ENCODE measurements at places on chromosomes 13 and 19.

- DNase-seq: no peak
Measured at GRCh38 chr13:110536006-110536693, 25.4 kb downstream of the RAB20 start.

GRCh38 chr13:24905242-24905641, 141.3 kb downstream of the RNF17 start:
- DNase-seq: no peak

- DNase-seq: no peak
Measured at GRCh38 chr13:45269204-45269603, 68.4 kb upstream of the KCTD4 start.

GRCh38 chr19:6694147-6694815, 24.3 kb upstream of the TNFSF14 start:
- DNase-seq: no peak

- no peak for DNase-seq
Measured at GRCh38 chr19:38378866-38379265, 4.5 kb downstream of the PSMD8 start.

GRCh38 chr19:12796146-12797071, 5.1 kb downstream of the JUNB start:
- peak; percentile 65 for DNase-seq

DNA sequence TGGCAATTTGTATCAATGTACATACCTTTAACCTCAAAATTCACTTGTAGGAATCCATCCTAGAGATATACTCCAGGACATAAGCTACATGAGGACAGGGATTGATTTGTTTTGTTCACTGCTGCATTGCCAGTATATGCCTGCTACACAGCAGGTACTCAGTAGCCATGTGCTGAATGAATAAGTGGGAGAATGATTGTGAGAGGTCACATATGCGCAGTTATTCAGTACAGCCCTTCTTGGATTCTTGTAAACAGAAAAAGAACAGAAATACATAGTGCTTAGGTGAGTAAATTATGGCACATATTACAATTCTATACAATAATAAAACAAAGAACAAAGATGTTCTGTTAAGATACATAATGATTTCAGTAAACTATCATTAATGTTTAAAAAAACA, 133.3 kb downstream of the RNF17 start:
- DNase-seq: no peak

DNA sequence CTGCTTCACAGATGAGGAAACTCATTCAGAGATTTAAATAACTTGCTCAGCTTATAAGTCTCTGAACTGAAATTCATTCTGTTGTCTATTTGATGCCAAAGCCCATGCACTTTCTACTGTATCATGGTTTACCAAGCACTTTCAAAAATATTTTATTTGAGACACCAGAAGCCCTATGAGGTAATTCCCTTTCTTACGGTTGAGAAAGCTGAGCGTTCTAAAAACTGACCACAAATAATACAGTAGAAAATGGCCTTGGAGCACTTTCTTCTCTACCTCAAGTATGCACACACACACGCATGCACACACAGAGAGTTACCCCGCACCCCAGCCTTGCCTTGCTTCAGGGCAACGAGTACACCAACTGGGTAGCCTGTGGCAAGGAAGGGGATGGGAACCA, 228.5 kb downstream of the RFC3 start:
- no peak for DNase-seq

DNA sequence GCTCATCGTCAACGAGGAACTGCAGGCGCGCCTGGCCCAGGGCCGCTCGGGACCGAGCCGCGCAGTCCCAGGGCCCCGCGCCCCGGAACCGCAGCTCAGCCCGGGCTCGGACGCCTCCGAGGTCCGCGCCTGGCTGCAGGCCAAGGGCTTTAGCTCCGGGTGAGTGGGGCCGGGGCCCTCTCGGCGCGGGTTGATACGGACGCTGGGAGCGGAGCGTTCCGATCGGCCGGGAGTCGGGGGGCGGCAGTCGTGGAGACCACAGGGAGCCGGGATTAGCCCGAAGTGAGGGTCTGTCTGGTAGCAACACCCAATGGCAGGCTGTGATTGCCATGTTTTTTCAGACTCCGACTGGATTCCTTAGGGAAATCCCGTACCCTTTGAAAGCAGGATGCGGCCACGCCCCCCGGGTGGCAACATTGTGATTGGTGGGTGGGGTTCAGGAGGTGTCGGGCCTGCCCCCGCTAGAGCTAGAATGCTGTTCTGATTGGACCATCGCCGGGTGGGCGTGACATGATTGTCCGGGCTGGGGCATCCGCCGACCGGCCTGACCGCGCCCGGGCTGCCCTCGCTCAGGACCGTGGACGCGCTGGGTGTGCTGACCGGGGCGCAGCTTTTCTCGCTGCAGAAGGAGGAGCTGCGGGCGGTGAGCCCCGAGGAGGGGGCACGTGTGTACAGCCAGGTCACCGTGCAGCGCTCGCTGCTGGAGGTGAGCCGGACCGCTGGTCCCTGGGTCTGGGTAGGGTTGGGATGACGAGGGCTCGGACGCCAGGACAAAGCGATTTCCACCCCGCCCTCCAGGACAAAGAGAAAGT, 11.3 kb downstream of the EPS8L1 start:
- DNase-seq: peak; percentile 51

GRCh38 chr13:73715114-73715910, 418.9 kb downstream of the KLF12 start:
- no peak for DNase-seq

DNA sequence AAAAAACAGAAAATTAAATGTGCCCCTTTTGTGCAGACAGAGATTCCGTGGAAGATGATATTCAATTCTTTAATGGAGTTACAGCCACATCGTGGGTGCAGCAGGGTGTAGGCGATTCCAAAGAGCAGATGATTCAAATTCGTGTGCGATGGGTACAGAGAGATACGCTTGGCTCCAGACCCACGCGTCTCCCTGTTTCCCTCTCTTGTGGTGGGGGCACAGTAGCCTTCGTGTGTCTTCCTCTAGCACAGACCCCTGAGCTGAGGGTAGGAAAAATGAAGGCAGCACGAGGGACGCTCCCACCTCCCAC, 4.8 kb downstream of the TSPAN16 start:
- DNase-seq: no peak

GRCh38 chr19:54523403-54523802, 20.8 kb downstream of the LAIR2 start:
- DNase-seq: no peak

- no peak for DNase-seq
Measured at GRCh38 chr13:66154354-66154753, 1075.8 kb downstream of the PCDH9 start.

DNA sequence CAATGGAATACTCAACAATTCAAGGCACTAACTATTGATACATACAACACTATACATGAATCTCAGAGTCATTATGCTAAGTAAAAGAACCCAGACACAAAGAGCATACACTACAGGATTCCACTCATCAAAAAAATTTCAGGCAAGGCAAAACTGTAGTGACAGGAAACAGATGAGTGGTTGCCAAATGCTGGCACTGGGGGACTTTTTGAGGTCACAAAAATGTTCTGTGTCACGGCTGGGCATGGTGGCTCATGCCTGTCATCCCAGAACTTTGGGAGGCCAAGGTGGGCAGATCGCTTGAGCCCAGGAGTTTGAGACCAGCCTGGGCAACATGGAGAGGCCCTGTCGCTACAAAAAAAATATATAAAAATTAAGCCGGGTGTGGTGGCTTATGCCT, 129.4 kb downstream of the KL start:
- DNase-seq: no peak

- DNase-seq: no peak
Measured at GRCh38 chr13:30753030-30753616, 17.8 kb downstream of the ALOX5AP start.

GRCh38 chr13:43783820-43784219, 3.0 kb downstream of the ENOX1 start:
- no peak for DNase-seq

DNA sequence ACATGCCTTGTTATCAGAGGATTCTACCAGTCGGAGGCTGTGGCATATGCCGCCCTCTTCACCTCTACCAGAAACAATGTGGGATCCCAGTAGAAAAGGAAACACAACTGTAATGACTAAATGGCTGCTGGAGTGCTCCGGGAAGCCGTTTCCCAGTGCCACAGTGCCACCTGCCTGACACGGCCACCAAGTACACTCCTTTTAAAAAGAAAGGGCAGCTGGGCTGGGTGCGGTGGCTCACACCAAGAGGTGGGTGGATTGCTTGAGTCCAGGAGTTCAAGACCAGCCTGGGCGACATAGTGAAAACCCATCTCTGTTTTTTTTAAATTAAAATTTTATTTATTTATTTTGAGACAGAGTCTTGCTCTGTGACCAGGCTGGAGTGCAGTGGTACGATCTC, 67.3 kb downstream of the TRPM4 start:
- DNase-seq: no peak

DNA sequence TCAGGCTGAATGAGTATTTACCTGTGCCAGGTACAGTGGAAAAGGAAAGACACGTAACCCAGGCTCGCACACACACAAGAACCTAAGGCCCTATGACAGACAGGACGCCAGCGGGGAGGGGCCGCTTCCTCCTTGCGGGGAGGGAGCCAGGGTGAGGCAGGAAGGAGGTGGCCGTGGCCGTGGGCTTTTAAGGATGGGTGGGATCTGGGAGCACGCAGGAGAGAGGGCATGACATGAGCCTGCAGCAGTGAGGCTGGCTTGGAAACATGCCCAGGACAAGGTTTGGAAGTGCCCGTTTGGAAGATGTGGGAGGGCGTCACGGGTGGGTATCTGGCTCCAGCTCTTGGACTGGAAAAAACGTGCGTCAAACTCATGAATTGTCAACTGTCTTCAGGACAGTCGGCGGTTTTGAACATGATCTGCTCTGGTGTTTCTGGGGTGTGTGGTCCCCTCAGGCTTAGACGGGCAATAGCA, 20.1 kb downstream of the SH3GL1 start:
- DNase-seq: peak; percentile 23

GRCh38 chr13:26436914-26437313, 120.6 kb upstream of the WASF3 start:
- DNase-seq: no peak

DNA sequence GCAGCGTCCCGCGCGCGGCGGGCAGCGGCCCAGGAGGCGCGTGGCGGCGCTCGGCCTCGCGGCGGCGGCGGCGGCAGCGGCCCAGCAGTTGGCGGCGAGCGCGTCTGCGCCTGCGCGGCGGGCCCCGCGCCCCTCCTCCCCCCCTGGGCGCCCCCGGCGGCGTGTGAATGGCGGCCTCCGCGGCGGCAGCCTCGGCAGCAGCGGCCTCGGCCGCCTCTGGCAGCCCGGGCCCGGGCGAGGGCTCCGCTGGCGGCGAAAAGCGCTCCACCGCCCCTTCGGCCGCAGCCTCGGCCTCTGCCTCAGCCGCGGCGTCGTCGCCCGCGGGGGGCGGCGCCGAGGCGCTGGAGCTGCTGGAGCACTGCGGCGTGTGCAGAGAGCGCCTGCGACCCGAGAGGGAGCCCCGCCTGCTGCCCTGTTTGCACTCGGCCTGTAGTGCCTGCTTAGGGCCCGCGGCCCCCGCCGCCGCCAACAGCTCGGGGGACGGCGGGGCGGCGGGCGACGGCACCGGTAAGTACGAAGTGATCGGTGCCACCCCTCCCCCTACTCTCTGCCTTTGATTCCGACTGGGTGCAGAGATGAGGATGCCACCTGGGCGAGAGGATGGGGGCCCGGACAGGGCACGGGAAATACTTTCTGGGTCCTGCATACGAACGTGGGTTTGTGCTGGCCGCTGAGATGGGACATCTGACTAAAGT, 874 bp downstream of the TRIM28 start:
- DNase-seq: no peak

- DNase-seq: peak; percentile 19
Measured at GRCh38 chr19:45477713-45478453, 10.1 kb downstream of the FOSB start.

DNA sequence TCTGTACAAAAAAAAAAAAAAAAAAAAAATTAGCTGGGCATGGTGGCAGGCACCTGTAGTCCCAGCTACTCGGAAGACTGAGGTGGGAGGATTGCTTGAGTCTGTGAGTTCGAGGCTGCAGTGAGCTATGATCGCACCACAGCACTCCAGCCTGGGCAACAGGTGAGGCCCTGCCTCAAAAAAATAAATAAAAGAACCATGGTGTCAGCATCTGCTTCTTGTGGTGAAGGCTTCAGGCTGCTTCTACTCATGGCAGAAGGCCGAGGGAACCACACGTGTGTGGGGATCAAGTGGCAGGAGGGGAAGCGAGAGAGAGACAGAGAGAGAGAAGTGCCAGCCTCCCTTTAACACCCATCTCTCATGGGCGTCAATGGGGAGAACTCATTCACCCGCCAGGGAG, 13.5 kb downstream of the BCL3 start:
- DNase-seq: no peak

DNA sequence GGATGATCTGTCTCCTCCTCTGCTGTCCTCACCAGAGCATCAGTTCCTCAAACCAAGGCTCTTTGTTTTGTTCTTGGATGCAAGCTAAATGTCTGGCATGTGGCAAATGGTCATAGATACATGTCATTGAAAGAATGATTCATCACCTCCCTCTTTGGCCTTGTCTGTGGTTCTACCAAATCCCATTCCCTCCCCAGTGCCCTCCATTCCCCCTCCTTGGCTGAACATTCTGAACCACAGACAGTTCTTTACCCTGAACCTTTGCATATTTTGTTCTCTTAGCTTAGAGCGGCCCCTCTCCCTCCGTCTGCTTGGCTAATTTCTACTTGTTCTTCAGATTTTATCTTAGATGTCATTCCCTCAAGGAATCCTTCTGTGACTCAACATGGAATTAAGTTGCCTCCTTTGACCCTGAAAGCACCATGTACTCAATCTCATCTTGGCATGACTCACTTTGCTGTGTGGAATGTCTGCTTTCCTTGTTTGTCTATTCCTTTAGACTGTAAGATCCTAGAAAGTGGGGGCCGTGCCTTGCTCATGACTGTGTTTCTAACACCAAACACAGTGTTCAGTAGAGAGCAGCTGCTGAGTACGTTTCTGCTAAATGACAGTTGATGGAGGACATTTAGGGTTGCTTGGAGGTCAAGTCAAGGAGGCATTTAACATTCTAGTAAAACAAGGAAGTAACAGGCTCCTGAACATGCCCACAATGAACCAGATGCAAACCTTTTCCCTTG, 8.1 kb downstream of the ALOX5AP start:
- DNase-seq: no peak

GRCh38 chr13:110136660-110137585, 170.0 kb downstream of the COL4A1 start:
- DNase-seq: no peak

- no peak for DNase-seq
Measured at GRCh38 chr13:51246418-51247277, 24.4 kb downstream of the FAM124A start.

DNA sequence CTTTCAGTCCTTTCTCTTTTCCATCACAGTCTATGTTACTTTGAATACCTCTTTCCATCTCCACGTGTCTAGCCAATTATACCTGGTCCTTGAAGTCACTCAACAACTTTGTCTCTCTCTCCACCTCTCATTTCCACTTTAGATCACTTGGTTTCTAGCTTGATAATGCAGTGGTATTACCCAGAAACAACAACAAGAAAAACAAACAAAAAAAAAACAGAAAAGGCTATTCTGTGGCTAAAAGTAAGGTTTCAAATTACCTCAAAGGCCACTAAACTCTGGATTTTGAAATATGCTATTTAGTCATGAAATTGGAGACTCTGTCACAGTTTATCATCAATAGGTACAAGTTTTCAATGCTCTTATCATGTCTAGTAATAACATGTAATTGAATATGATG, 184.8 kb downstream of the PCDH9 start:
- no peak for DNase-seq

Data from effector CD8-positive, alpha-beta T cell (primary cell).